ENCODE measurements at places on chromosomes 11 and 22.

- DNase-seq = no peak
Observed at GRCh38 chr22:37913233-37913721, 7.2 kb downstream of the MICALL1 start.

DNA sequence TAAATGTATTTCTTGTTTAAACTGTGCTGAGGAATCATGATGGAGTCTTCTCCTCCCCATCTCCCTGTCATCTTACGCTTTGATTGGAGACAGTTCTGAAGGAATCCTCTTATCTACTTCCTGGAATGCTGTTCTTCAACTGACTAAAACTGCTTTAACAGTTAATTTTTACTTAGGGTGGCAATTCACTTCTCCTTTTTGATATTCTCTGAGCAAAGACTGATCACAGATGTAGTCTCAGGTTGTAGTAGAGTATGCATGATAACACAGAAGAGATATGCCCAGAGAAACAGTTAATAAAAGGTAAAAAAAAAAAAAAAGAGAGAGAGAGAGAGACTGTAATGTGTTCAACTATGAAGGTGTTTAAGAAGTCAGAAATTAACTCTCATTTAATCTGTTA lies 1.4 kb upstream of the CASP5 start:
- no peak for DNase-seq

- DNase-seq = no peak
Observed at GRCh38 chr22:27876684-27877083, 42.4 kb downstream of the PITPNB start.

DNA sequence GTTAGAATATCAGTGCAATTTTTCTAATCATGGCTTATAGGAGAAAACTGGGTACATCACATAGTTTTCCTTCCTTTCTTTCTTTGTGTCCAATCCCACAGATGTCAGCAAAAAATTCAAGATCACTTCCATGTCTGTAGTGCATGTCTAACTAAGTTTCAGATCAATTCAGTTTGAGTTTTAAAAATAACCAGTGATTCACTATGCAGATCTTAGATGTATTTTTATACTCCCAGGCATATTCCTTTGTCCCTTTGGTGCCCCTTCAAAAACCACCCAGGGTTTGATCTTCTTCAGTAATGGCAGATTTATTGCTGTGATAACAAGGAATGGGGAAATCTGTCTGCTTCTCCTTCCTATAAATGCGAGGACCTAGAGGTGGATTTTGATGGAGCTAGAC lies 915.6 kb downstream of the METTL15 start:
- no peak for DNase-seq

GRCh38 chr11:9688716-9689511 lies 25.0 kb downstream of the SWAP70 start:
- DNase-seq = no peak

DNA sequence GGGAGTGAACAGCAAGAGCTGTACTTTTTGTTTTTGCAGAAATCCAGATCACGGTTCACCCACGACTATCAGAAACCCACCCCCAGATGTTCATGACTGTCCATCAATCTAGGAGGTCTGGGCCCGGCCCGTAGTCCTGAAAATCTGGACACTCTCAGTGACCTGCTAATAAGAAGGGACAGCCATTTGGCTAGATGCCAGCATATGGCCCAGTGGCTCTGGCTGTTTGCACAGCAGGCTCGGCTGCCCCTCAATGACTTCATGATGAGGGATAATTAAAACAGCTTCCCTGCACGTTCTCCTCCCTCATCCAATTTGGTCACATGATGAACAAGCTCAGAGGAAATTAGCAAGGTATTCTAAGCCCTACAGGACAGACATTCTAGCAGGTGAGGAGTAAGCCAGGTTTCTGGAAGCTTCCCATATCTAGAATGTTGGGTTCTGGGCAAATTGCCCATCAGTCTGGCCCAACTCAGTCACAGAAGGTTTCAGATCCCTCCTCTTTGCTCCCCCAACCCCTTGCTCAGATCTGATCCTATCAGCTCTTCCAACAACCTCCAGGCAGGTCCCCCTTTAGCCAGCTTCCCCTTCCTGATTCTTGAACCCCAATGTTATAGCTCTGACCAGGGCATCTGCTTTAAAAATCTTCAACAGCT lies 397.3 kb downstream of the SHANK2 start:
- no peak for DNase-seq

GRCh38 chr11:83116015-83116641 lies 40.8 kb upstream of the PCF11 start:
- DNase-seq = no peak

GRCh38 chr11:27287205-27287604 lies 75.8 kb downstream of the CCDC34 start:
- no peak for DNase-seq

- no peak for DNase-seq
Observed at GRCh38 chr11:7665473-7666291, 7.6 kb downstream of the CYB5R2 start.

Measured in AG04449 (cell line).